ENCODE measurements at places on chromosomes 6 and 20.
A peak's percentile ranks its signal among the peaks of the same experiment; 100 is the strongest.

DNA sequence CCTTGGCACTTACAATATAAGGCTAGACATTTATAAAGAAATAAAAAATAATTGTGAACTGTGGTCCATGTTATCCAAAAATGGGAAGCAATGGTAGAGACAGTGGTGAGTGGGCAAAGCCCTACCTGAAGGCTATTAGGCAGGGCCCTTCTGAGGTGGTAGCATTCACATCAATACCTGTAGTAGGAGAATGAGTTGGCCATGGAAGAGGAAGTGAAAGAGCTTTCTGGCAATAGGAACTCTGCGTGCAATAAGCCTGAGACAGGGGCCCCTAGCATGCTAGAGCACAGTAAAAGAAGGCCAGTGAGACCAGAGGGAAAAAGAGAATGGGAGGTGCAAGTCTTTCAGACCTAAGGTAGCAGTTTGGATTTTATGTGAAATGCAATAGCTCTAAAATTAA, 754.5 kb downstream of the PTPRT start:
- no peak for DNase-seq

DNA sequence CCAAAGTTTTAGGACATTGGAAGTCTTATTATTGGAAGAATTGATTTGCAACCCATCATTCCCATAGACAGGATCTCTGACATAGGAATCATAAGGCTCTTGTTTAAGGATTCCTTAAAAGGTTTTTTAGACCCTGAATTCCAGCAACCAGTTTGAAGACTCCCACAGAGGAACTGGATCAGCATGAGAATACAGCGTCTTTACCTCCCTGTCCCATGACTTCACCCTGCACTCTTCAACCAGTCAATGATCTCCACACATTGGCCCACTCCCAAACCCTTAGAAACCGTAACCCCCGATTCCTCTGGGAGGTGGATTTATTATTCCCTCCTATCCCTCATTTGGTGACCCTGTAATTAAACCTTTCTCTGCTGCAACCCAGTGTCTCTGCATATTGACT, 150.7 kb upstream of the PLCB4 start:
- no peak for DNase-seq

DNA sequence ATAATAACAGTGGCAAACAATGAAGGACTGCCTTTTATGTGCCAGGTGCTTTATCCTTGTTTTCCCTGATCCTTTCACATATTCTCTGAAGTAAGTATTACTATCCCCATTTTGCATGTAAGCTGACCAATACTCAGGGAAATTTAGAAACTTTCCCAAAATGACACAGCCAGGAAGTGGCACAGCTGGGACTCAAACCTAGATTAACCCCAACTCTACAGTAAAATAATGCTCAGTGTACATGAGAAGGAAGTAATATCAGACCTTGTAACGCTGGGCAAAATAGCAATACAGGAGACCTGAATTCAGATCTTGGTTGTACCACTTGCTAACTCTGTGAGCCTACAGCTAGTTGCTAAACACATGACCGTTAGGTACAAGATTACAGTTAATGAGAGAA, 26.8 kb upstream of the NRSN1 start:
- DNase-seq, result no peak

- DNase-seq, result no peak
Measured at GRCh38 chr6:125598422-125598821, 151.0 kb upstream of the HEY2 start.

GRCh38 chr6:80528115-80528514, 421.6 kb downstream of the BCKDHB start:
- no peak for DNase-seq

- DNase-seq, result no peak
Measured at GRCh38 chr6:62980093-62980492, 231.2 kb upstream of the FKBP1C start.

- DNase-seq, result no peak
Measured at GRCh38 chr6:25329161-25329817, 50.1 kb downstream of the CARMIL1 start.

- no peak for DNase-seq
Measured at GRCh38 chr20:60804918-60805630, 447.0 kb upstream of the CDH4 start.

DNA sequence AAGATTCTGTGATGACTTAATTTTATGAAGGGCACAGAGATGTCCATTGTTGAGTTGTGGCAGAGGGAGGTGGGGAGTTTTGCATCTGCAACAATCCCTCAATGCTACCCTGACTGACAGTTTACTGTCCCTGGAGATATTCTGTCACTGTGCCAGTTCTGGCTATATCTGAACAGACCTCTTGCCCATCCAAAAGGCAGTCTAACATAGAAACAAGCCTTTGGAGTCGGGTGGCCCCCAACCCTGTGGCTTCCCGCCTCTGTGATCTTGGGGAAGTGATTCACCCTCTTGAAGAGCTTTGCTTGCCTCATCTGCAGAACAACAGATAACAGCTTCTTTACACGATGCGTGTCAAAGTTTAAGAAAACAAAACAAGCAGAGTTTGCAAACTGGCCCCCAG, 3.8 kb upstream of the E2F1 start:
- DNase-seq, result peak; percentile 69

DNA sequence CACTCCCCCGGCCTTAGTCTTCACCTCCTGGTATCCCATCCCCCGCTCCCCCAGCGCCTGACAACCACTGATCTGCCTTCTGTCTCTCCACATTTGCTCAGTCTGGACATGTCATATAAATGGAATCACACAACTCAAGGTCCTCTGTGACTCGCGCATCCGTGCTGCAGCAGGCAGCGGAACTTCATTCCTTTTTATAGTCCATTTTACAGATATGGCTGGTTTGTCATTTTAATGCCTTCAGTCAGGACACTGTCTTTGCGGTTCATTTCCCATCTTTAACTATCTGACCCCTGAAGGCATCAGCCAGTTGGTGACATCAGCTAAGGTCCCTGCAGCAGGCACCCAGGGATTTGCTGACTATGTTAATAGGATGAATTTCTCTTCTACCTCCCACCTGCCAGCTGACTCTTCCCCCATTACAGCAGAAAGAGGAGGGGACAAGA, 125.7 kb downstream of the ZMYND8 start:
- DNase-seq, result no peak

- no peak for DNase-seq
Measured at GRCh38 chr6:166333172-166333995, 9.0 kb downstream of the SFT2D1 start.

- peak; percentile 49 for DNase-seq
Measured at GRCh38 chr6:24126586-24127192, 674 bp downstream of the NRSN1 start.

DNA sequence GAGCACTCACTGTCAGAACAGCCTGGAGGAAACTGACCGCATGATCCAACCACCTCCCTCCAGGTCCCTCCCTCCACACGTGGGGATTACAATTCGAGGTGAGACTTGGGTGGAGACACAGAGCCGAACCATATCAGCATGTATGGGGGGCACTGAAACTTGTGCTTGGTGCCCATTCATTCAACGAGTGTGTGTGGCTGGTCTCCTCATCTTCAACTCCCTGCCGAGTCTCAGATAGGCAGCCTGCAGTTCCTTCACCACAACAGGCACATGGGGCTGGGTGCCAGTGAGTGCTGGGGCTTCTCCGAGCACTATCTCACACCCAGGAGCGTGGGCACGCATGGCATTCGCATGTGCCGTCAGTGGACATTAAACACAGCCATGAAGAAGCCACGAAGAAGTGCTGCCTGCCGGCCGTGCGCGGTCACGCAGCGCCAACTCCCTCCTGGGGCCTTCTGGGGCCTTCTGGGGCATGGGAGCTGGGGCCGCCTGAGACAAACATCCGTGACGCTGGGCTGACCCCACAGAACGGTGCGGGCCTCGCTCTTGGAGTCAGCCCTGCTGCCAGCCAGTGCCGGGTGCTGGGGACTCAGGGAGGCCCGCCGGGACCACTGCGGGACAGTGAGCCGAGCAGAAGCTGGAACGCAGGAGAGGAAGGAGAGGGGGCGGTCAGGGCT, 714 bp upstream of the RTEL1 start:
- DNase-seq, result no peak

- DNase-seq, result no peak
Measured at GRCh38 chr6:137827977-137828810, 38.9 kb upstream of the TNFAIP3 start.

GRCh38 chr20:6623989-6624388, 143.5 kb upstream of the BMP2 start:
- peak; percentile 42 for DNase-seq

GRCh38 chr20:1225783-1226654, at the start of gene RAD21L1:
Gene RAD21L1 (plus strand): TSS chr20:1226044. CDS start chr20:1228454, 2,410 bp downstream.
- DNase-seq, result peak; percentile 90

DNA sequence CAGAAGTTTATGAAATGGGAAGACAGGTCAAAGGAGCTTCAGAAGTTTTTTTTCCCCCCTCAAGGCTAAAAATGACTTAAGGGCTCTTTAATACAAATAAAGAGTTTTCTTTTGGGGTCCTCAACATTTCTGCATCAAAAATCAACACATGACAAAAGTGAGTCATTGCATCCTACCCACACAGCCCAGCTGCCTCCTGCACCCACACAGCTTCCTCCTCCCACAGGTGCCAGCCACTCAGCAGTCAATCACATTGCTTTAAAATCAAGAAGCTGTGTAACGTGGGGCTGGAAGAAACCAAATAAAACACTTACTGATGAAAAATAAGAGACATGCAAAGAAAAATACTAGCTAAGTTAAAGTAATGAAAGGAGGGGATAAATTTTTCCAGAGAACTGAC, 68.5 kb downstream of the MAP3K5 start:
- peak; percentile 75 for DNase-seq

GRCh38 chr6:77463308-77463860, at the start of gene HTR1B:
Gene HTR1B (minus strand): TSS chr6:77463491. CDS start chr6:77463403, 88 bp downstream.
- peak; percentile 50 for DNase-seq

- no peak for DNase-seq
Measured at GRCh38 chr6:34771727-34772126, 14.4 kb downstream of the SNRPC start.

DNA sequence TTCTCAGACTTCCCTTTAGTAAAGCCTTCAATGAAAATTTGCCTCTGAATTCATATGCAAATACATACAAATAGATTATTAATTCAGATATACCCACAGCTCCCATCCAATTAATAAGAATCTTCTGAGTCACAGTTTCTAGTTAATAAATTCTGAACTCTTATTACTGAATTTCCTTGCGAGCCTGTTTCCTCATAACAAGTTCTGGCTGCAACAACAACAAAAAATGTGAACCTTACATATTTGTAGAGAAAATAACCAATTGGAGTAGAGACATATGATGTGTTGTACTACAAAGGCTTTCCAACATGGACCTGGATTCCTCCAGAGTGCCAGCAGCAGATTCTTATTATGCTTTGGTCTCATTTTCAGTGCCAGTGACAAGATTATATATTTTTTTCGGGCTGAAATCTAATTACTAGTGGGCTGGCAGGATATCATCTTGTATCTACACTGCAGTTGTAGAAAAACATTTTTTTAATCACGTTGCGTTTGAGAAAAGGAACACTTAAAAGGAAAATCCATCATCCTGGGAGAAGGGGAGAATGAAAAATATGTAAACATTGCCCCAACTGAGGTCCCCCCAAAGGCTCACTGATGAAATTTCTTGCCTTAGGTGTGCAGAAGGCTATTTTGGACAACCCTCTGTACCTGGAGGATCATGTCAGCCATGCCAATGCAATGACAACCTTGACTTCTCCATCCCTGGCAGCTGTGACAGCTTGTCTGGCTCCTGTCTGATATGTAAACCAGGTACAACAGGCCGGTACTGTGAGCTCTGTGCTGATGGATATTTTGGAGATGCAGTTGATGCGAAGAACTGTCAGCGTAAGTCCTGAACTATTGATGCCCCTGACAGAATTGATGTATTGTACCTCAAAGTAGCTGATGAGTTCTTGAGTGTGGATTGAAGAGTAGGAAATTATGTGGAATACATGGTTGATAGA, 404.6 kb downstream of the LAMA2 start:
- DNase-seq, result no peak

- peak; percentile 39 for DNase-seq
Measured at GRCh38 chr6:149560736-149561135, 5.4 kb upstream of the GINM1 start.

GRCh38 chr20:12086359-12086758, 168.7 kb downstream of the BTBD3 start:
- DNase-seq, result no peak

- DNase-seq, result no peak
Measured at GRCh38 chr6:35048631-35049083, 92.5 kb downstream of the TCP11 start.

DNA sequence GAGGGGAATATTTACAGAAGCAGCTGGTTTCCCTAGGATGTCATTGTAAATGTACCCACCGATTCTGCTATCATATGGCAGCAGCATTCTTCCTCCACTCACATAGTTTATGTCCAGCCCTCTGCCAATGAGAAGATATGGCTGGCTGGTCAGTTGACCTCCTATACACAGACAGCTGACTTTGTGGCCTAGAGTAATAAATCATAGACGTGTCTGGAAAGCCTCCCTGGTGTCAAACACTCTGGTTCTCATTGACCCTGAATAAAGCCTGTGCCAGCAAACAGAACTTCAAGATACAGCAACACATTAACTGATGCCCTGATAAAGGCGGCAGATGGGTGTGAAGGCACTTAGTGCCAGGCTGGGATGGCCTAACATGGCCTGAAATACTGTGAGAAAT, 52.6 kb downstream of the GPR63 start:
- no peak for DNase-seq

DNA sequence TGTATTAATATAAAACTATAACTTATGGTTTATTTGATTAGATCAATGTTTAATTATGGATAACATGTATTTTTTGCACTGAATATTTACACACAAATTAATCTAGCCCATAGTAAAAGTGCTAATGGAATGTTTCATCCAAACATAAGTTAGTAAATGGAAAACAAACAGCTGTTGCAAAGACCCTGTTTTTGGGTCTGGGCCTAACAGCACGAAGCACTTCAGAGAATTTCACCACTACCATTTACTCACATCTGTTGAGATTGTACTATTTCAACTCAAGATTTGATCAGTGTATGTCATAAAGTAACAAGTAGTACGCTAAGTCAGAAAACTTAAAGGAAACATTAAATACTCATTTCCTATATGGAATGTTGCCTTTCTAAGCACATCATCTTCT, 359.6 kb downstream of the LAMA2 start:
- no peak for DNase-seq

DNA sequence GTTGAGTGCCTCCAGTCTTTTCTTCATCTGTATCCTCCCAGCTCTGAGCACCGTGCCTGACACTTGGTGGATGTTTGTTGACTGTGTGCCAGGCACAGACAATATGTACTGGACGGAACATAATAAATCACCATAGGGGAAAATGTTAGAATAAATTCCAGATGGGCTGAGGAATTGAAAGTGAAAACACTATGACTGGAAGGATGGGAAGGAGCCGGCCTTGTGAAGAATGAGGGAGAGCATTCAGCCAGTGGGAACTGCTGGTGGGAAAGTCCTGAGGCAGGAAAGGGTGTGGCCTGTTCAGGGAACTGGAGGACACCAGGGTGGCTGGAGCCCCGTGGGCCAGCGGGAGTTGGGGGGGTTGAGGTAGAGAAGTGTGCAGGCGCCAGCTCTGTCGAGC, 75.4 kb downstream of the MTHFD1L start:
- peak; percentile 19 for DNase-seq

DNA sequence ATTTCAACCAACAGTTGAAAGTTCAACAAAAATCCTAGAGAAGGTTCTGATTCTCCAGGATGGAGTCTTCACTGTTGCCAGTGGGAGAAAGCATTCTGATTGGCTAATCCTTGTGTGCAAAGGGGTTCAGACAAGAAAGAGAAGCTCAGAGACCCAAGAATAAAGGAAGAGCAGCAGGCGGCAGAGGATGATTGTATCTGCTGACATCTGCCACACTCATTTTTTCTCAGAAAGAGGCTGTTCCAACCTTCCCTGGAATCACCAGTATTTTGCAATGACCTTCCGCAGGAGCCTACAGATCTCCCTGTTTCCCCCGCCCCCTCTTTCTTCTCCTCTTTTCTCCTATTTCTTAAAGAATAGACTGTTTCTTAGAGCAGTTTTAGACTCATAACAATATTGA, 376.7 kb downstream of the CDH26 start:
- DNase-seq, result no peak

- DNase-seq, result no peak
Measured at GRCh38 chr6:131592935-131593334, 19.9 kb downstream of the ARG1 start.

Data from dermis blood vessel endothelial cell (primary cell).